AG08396 (cell line): ENCODE measurements at places on chromosomes 4 and X.

DNA sequence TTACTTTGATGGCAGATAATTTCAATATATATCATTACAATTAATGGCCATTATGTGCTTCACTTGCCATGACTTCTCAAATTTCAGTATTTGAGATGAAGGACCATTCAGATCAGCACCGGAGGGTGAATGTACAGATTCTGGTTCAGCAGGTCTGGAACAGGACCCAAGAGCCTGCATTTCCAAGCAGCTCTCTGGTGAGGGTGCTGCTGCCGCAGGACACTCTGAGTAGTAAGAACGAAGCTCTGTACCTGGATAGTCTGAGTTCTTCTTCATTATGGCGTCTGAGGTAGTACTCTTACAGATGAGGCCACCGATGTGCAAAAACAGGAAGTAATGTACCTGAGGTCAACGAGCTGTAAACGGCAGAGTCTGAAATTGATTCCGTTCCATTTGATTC lies 228.2 kb downstream of the FBXW7 start:
- DNase-seq, result no peak

GRCh38 chr4:137685357-137685756 lies 153.1 kb upstream of the PCDH18 start:
- DNase-seq, result no peak

DNA sequence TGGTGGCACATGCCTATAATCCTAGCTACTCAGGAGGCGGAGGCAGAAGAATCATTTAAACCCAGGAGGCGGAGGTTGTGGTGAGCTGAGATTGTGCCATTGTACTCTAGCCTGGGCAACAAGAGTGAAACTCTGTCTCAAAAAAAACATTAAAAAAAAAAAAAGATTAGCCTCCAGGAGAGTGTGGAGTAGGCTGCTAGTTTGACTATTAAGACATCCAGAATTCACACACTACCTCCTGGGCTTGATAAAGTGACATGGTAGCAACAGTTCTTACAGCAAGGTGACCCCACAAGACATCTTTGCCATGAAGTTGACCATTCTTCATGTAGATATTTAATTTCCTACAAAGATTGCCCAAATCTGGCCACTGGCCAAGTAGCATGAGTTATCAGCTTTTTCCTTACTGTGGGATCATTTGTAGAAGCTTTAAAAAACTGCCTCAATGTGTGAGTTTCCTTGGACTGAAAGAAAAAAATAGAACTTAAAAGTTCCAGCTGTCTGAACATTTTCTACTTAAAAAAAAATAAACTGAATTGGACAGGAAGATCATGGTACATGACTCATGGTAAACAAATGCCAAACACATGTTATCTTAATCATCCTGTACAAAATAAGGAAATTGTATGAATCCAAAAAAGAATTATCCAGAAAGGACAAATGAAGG lies 35.3 kb upstream of the SPRY1 start:
- peak; percentile 34 for DNase-seq

DNA sequence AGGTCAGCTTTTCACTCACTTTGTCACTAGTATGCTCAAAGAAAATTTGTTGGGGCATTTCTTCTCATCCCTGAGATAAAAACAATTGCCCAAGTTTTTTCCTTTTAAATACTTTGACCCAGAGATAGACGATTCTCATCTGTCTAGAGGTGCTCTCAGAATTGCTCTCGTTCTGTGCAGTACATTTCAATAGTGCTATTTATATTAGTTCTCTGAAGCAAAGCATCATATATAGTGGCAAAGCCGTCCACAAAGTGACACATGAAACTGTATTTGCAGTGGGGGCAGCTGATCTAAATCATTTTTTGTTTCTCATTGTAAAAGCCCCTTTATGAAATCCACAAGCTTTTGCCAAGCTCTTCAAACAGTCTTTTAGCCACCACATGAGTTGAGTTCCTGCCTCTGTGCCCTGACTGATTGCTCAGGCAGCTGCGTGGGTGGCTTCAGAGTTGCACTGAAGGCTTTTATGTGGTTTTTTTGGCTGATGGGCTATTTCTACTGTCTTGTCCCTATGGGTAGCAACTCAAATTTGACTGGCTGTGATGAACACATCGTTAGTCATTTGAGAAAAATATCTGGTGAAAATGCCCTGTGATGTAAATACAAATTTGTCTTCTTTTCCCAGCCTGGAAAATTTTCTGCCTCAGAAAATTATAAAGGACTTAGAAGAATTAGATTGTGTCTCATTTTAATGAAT lies 119.1 kb upstream of the OTUD4 start:
- DNase-seq, result peak; percentile 14

DNA sequence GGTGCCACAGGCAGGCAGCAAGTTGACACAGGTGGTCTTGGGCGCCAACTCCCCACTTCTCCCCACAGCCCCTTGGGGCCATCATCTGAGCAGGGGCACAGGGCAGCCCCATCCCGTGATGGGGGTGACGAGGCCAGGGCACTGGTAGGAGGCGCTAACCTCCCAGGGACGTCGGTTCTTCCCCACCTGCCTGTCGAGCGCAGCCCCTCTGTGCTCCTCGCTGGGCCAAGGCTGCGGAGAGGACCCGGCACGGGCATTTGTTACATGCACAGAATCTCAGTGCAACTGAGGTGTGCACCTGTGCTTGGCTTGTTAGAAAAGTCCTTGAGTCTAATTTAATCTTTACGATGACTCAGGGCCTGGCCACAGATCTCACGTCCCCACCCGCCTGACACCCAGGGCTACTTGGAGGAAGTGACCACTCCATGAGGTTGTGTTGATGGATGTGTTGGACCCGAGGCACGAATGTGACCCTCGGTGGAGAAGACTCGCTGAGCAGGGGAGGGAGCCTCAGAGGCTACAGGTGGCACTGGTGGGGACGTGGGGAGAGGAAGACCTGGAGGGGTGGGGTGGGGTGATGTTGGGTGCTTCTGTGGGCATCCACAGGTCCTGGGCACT lies 3.1 kb upstream of the SH3TC1 start:
- no peak for DNase-seq
